HCT116 (cell line): ENCODE measurements at places on chromosomes 3 and 15. TPM values are rescaled to one million over a fixed set of nuclear protein-coding genes. Genes with fewer than 3 reads are reported as not detected.

DNA sequence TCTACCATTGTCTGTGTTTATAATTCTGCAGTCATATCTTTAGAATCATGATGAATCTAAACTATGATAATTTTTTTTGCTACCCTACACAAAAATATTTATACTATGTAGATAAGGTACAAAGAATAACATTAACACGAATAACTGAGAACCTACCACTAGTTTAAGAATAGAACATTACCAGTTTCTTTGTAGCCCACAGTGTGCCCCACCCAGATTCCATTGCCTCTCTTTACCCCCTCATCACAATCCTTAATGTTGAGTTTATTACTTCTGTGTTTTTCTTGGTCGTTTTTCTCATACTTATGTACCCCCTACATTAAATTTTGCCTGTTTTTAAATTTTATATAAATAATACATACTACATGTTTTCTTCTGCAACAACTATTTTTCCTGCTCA lies 140.5 kb downstream of the BBX start:
- no peak for DNase-seq

ADCY5 gene
- total RNA-seq = 0.49 TPM

DNA sequence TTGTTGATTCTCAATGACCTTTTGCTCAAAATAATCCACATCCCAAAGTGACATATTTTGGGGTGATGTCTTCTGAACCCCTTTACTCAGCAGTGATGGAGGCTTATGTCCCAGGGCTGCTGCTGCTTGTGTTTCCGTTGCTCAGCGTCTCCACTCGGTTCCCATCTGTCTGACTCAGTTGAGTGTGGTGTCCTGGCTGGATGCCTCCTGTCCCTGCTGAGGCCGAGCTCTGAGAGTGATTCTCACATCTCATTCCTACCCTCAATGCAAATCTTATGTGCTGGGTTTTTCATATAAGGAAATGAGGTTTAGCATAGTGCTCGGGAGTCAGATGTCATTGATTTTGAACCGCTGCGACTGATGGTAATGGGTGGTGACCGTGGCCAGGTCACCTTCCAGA lies 247.4 kb downstream of the GABRG3 start:
- no peak for DNase-seq

MFGE8 gene
- total RNA-seq = 70.7 TPM

DNA sequence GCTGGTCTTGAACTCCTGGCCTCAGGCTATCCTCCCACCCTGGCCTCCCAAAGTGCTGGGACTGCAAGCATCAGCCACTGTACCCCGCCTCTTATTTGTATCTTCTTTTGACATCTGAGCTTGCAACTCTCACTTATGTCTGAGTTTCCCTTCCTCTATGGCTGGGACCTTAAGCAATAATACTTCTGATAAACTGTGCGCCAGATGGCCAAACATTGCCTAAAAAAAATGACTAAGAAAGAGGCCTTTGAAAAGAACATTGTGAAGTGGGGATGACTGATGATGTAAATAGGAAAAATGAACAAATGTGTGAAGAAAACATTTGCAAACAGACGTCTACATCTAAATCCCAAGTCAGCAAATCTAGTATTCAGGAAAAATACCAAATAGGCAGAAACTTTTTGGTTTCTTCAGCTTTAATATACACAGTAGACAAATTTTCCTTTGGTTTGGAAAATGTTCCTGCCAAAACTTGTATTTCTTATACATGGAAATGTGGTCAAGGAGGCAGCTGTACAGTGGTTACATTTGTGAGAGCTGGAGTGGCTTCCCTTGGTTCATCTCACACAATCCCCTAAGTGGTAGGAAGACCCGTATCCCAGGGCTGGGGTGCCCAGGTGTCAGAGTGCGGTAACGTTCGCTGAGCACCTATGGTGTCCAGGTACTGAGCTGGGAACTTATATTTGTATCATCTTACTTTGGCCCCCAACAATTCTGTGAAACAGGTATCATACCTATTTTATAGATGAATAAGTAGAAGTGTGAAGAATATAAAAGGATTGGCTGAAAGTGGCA lies 11.6 kb upstream of the TFRC start:
- DNase-seq = no peak

NANOGP8 gene
- not detected for total RNA-seq

DNA sequence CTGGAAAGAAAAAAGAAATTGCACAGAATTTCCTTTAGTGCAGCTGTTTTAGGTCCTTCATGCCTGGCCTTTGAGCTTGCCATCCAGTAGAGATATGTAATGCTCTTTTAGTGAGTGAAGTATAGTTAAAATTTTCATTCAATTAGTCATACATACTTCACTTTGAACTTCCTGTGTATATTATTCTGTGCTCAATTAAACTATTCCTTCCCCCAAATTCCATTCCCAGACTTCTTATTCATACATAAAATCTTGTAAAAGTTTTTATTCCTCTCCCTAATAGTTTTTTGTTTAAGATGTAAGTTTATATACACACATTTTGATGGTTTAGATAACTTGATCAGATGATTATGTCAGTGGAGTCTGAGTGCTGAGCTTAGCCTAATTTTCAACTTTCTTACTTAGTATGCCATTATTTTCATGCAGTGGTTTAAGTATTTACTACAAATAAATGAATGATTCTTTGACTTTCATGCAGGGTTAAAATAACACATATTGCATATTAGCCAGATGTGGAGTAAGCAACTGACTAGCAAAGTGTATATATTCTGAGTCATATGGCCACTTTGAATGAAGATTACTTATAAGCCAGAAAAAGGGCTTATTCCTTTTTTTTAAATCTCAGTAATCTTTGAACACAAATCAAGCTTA lies 42.5 kb upstream of the ABHD10 start:
- peak; percentile 60 for DNase-seq

- DNase-seq = peak; percentile 40
These were observed 1.4 kb downstream of the CRTAP start for GRCh38 chr3:33115024-33115768.

TLR9 gene
- 0.15 TPM for total RNA-seq

DNA sequence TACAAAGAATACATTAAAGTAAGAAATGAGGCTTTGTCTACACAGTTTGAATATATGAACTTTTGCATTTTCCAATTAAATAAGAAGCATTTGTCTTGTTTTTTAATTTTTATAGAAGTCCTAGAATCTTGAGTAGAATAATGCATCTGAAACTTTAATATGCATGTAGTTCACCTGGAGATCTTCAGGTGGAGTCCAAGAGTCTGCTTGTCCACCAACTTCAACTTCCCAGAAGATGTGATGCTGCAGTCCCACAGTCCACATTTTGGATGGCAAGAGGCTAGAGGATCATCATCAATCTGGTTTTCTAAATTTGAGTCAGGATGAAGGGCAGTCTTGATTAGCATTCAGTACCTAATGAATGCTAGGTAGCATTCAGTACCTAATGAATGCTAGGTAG lies 357.6 kb upstream of the SOX2 start:
- no peak for DNase-seq

DNA sequence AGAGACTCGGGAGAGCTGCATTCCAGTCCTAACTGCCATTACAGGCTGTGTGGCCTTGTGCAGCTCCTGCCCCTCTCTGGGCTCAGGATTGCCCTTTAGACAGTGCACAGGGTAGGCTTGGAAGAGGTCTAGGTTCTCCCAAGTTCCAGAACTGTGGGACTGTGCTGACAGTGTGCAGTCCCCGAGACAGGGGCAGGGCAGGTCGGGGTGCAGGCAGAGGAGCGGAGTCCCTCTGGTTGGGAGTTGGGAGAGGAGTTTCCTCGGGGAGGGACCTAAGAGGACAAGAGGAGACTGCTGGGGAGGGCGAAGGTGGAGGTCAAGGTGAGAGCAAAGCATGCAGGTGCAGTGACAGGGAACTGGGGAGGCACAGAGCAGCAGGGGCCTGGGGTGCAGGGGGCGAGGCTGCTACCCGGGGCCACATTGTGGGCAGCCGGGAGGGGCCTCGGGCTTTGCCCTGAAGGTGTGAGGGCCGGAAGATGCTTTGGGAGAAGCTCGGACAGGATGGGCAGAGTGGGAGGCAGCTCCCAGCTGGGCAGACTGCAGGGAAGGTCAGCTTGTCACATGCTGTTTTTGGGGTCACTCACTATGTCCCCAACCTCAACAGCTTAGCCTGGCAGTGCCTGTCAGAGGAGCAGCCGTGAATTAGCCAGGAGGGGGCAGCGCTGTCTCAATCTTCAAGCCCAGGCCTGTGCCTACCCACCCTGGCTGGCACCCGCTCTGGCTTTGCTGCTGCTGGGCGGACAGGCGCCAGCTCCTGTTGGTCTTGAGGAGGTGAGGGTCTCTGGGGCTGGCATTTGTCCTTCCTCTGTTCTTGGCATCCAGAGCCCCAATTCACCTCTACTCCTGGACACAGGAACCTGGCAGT lies 15.4 kb upstream of the CSPG4 start:
- DNase-seq = peak; percentile 13

- no peak for DNase-seq
These were observed 188.3 kb downstream of the LSAMP start for GRCh38 chr3:116256843-116257485.

DNA sequence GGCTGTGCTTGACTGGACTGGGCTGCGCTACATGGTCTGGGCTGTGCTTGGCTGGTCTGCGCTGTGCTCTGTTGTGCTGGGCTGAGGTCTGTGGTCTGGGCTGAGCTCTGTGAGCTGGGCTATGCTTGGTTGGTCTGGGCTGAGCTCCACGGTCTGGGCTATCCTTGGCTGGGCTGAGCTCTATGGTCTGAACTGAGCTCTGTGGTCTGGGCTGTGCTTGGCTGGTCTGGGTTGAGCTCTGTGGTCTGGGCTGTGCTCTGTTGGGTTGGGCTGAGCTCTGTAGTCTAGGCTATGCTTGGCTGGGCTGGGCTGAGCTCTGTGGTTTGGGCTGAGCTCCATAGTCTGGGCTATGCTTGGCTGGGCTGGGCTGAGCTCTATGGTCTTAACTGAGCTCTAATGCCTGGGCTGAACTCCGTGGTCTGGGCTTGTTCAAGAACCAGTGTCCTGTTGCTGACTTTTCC lies 92.0 kb downstream of the PLXNA1 start:
- no peak for DNase-seq

GRCh38 chr15:35329521-35329961 lies 216.4 kb downstream of the DPH6 start:
- no peak for DNase-seq

GRCh38 chr15:66019368-66019767 lies 150.1 kb downstream of the RAB11A start:
- DNase-seq = no peak

- no peak for DNase-seq
These were observed 95.0 kb downstream of the FNDC3B start for GRCh38 chr3:172134352-172134751.

DNA sequence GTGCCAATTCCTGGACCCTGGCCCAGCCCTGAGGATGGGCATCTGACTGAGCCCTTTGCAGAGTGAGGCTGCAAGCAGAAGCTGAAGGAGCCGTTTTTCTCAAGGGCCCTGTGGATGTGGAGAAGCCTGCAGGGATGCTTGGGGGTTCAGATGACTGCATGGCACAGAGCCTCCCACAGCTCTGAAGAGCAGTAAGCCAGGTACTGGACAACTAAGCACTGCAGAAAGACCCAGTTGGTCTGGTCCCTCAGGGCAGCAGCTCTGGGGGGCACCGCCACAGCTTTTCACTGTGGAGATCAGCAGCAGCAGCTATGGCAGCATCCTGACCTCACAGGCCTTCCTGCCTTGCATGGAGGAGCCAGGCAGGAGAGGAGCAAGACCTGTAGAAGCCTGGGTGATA lies 67.6 kb downstream of the CRYGS start:
- DNase-seq = no peak

CHRD gene
- total RNA-seq = 8.0 TPM

DNA sequence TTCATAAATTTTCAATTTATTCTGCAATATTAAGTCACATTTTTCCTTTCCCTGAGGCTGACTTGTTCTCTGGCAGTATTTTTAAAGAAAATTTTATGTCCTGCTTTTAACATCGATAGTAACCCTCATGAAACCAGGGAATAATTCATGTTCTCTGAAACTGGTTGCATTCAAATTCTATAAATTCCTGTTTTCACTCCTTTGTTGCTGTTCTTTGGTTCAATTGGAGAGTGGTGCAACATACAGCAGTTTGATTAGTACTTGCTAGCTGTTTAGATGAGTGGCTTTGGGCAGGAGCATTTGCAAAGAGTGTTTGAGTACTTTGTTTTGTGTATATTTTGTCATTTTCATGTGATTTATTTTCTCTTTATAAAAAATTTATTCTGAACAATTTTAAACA lies 19.2 kb downstream of the ZIC1 start:
- DNase-seq = no peak

GRCh38 chr15:35671197-35671596 lies 125.2 kb upstream of the DPH6 start:
- DNase-seq = no peak

- DNase-seq = no peak
These were observed 549.4 kb upstream of the MDFIC2 start for GRCh38 chr3:70861855-70862254.

GRCh38 chr3:189587664-189588040 lies 43.5 kb upstream of the TP63 start:
- DNase-seq = no peak

ROPN1B gene
- total RNA-seq = 2.2 TPM

ADAMTS9 gene
- 0.05 TPM for total RNA-seq

ATP10A gene
- total RNA-seq = 0.02 TPM

DNA sequence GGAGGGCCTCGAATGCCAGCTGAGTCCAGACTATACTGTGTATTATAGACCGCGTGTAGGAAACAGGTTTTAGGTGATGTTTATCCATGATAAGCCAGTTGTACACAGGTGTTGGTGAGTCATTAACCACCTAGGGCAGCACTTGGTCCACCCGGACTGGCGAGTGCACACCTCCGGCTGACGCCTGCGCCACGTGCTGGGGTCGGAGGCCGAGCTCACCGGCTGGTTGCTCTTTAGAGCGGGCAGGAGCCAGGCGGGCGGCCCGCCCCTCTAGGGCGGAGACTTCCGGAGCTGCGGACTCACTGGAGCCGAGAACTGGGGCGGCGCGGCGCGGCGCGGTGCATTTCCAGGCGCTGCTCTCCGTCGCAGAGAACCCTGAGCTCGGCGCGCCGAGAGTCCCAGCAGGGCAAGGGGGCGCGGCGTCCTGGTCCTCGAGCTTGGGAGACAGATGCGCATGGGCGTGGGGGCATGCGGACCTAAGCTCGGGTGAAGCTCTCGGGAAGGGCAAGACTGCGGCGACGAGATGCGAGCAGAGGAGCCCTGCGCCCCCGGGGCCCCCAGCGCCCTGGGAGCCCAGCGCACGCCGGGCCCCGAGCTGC lies at the start of gene ESYT3:
Gene ESYT3 (plus strand): TSS at position 341 of the 599 bp plus-strand sequence. CDS start 183 bp downstream, at position 524.
- DNase-seq = no peak

GRCh38 chr15:101127506-101128076 lies 124.3 kb downstream of the CHSY1 start:
- DNase-seq = peak; percentile 15
